ENCODE measurements at places on chromosomes 2 and 18. TPM values are rescaled to one million over a fixed set of nuclear protein-coding genes. Genes with fewer than 3 reads are reported as not detected.

Gene STEAP3
- 24.0 TPM for total RNA-seq

Gene EVA1A
- total RNA-seq = 3.2 TPM

Gene QPCT
- total RNA-seq = 19.5 TPM

DNA sequence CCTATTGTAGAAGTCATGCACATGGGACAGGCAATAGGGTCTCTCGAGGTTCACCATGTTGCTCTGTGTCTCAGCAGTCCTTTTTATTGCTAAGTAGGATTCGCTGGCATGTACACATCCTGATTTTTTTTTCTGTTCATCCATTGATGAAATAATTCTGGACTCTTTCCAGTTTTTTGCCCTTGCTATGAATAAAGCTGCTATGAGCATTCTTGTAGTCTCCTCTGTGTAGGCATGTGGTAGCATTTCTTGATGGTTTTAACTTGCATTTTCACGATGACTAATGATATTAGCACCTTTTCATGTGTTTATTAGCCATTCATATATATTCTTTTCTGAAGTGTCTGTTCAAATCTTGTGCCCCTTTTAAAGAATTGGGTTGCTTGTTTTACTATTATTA, 65.8 kb upstream of the EDAR start:
- H3K36me3 ChIP-seq = no peaks in the 10 kb centered on the region
- no peaks in the 10 kb centered on the region for H3K27me3 ChIP-seq
- no peak overlapping the region for H3K4me3 ChIP-seq
- DNase-seq = no peak
- no peak overlapping the region for H3K27ac ChIP-seq

DNA sequence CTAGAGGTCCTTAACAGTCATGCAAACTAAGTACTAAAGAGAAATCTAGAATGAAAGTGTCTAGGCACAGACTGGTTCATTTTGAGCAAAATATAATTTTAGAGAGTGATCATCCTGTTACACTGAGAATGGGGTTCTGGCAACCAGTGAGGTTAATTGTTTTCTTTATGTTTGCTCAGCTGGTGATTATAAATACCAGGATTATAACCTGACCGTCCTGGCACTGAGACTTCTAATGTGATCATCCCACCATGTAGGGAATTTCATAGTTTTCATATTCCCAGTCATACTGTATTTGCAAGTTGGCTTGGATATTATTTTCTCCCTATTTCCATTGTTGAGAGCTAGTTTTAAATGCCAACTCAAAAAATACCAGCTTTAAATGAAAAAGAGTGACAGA, 852.5 kb upstream of the LRATD1 start:
- no peaks in the 10 kb centered on the region for H3K4me1 ChIP-seq
- no peak for DNase-seq
- no peaks in the 10 kb centered on the region for H3K36me3 ChIP-seq
- no peak overlapping the region for H3K4me3 ChIP-seq
- H3K27me3 ChIP-seq = no peaks in the 10 kb centered on the region

DNA sequence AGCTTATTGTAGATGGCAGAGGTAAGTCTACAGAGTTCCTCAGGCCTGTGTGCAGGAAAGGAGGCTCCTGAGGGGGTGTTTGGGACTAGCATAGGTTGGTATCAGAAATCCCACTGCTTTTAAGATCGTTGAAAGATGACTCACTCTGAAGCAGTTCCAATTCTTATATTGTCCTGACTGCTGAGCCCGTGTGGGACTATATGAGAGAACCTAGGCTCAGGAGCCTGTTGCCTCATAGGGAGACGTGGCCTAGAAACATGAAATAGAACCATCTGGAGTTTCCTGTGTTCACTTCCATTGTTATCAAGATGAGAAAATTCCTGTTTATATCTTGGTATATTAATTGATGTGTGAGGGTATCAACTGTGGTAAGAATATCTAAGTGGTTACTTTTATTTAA, 5.7 kb downstream of the CCT7 start:
- no peak for DNase-seq
- no peaks in the 10 kb centered on the region for H3K27me3 ChIP-seq
- no peak overlapping the region for H3K4me3 ChIP-seq
